ENCODE measurements at places on chromosomes 2 and 18. TPM values are rescaled to one million over a fixed set of nuclear protein-coding genes. Genes with fewer than 3 reads are reported as not detected.

DNA sequence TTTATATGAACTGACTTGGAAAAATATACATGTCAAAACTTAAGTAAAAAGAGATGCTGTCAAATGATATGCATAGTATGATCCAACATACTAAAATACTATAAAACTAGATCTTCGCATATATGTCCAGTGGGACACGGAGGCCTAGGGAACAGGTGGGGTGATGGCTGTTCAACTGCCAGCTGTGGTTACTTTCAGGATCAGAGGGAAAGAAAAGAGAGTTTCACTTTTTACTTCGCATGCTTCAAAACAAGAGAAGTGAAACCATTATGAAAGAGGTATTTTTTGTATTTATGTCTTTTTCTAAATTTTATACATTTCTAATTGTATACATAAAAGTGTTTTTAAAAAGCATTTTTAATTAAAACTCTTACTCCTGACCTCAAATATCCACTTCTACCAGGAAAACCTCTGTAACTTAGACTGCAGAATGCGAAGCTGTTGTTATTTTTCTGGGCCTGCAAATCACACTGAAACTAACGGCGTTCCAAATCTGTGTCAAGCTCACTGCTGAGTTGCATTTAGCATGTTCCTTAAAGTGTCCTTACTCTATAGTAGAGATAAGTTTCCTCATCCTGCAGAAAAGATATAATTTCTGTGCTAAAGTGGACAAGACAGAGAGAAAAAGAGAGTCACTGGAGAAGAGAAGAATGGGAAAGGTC is 97.8 kb upstream of the SLC35G4 start:
- DNase-seq, result no peak

Gene TFCP2L1
- 32.7 TPM for total RNA-seq

GRCh38 chr2:72154386-72154975 is 6.8 kb upstream of the CYP26B1 start:
- peak; percentile 90 for DNase-seq

- DNase-seq, result no peak
Measured at GRCh38 chr18:44876755-44877154, 196.1 kb downstream of the SETBP1 start.

GRCh38 chr18:58831606-58832005 is 33.1 kb upstream of the ZNF532 start:
- DNase-seq, result no peak

DNA sequence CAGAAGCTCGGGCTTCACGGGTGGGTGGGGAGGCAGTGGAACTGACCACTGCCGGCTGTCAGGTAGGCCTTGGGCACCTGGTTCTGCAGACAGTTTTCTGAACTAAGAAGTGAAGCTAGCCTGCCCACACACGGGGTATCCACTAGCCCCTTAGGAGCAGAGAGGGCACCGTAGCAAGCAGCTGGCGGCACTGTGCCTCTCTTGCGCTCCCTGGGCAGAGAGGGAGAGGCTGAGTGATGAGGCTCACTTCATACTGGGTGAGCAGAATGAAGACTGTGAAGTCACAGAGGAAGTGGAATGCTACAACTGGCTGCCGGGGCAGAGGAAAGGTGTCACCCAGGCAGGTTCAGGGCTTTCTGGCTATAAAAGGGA is 753 bp downstream of the ITPRIPL1 start:
- DNase-seq, result no peak

DNA sequence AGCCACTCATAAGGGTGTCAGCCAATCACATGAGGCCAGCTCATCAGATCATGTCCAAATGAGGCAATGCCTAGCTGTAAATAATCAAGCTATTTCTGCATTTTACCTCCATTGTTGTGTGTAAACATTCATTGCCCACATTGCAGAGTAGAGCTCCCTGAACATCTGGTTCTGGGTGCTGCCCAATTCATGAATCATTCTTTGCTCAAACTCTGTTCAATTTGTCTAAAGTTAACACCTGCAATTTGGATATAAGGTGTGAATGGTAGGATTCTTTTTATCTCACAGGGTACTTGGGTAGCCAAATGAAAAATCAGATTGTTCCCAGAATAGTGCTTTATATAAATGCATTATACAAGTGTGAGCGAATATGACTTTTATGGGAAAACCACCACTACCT is 345.5 kb upstream of the NT5C1B start:
- no peak for DNase-seq

Gene NRP2
- total RNA-seq, result 65.6 TPM

- DNase-seq, result no peak
Measured at GRCh38 chr2:215498431-215498830, 62.6 kb upstream of the FN1 start.

GRCh38 chr18:64403784-64404503 is 255.1 kb upstream of the LINC00305 start:
- DNase-seq, result no peak

DNA sequence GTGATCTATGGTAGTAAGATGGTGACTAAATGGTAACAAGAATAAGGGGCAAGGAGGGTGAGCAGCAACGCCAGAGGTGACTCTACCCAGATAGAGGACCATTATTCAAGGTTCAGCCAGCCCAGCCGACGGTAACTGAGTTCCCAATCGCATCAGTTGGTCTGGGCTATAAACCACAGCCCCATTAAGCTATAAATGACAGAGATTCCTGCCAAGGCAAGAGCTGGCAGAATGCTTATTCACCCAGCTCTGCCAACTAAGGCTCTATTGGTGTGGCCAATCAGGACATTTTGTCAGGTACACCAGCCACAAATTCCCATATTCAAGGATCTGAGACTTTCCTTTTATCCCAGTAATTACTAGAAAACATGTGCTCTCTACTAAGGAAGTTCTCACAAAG is 3.6 kb downstream of the CHN1 start:
- no peak for DNase-seq

Gene SERPINB11
- total RNA-seq, result 8.6 TPM

- no peak for DNase-seq
Measured at GRCh38 chr18:61606068-61606660, 272.9 kb downstream of the CDH20 start.

DNA sequence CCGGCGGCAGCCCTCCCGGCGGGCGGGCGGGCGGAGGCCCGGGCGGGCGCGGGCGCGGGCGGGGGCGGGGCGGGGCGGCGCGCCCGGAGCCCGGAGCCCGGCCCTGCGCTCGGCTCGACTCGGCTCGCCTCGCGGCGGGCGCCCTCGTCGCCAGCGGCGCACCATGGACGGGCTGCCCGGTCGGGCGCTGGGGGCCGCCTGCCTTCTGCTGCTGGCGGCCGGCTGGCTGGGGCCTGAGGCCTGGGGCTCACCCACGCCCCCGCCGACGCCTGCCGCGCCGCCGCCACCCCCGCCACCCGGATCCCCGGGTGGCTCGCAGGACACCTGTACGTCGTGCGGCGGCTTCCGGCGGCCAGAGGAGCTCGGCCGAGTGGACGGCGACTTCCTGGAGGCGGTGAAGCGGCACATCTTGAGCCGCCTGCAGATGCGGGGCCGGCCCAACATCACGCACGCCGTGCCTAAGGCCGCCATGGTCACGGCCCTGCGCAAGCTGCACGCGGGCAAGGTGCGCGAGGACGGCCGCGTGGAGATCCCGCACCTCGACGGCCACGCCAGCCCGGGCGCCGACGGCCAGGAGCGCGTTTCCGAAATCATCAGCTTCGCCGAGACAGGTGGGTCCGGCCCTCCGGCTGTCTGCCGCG is at the start of gene INHBB:
INHBB (plus strand) TSS at position 111 of the 641 bp plus-strand sequence; CDS start at position 164, 53 bp downstream.
- no peak for DNase-seq

Gene PAX8
- total RNA-seq, result 1.7 TPM

DNA sequence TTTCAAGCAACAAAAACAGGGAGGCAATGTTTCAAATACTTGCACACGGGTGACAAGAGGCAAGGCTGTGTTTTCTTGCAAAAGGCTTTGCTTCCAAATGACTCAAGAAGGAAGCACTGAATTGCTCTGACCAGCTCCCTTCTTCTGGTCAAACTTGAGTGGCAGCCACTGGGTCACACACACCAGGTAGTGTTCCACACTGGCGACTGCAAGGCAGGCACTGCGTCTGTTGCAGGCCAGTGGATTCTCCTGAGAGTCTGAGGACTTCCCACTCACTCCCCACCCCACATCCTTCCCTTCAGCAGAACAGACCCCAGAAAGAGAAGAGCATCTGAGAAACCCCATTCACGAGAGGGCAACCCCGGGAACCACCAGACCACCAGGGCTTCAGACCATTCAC is 19.8 kb downstream of the PARD6G start:
- no peak for DNase-seq

DNA sequence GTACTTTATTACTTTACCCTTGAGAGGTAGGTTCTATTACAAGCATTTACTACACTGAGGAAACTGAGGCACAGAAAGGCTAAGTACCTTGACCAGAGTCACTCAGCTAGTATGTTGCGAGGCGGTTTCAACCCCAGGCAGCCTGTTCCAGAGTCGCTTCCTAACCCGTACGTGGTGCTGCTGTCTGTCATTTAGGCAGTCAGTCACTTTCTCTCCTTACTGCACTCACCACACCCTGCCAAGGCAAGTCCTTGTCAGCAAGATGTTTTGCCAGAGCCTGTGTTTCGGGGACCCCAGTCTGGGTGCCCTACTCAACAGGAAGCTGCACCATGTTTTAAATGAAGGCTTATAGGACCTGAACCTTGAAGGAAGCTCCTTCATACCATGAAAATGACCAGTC is 174.9 kb downstream of the TPGS2 start:
- DNase-seq, result no peak

DNA sequence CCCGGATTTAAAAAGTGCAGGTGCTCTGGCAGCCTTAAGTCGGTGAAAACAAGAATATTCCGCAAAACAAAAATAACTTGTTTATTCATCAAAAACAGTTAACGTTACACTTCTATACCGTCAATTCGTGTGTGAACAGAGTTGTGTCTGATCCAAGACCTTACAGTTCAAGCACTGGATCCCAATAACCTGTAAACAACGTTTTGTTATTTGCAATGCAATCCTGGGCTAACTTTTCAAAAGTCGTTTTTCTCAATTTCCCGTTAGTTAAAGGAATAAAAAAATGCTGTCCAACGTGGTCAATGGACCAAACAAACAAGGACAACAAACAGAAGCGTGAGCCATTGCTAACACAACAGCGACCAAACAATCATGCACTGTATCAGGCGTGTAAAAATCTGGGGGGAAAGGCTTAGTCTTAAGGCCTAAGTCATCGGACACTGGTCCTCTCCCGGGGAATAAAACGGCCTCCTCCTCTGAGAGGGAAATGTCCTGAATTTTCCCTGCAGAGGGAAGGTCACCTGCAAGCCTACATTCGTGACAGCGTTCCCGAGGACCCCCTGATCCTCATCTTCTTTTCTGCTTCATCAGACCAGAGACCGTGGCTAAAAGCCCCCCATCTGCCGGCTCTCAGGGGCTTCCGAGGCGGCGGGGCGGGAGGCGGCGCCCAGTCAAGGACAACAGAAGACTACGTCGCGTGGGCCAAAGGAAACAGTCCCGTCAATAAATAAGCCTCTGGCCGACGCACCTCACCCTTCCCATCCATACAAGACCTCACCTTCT is 490 bp downstream of the NDUFS1 start:
- no peak for DNase-seq

Gene RGPD3
- 0.25 TPM for total RNA-seq

GRCh38 chr2:18325118-18325517 is 235.3 kb downstream of the RDH14 start:
- no peak for DNase-seq

Gene FKBP1B
- 14.2 TPM for total RNA-seq

GRCh38 chr2:122886479-122887145 is 1131.2 kb downstream of the TSN start:
- no peak for DNase-seq

GRCh38 chr2:113164215-113164929 is 9.4 kb upstream of the PSD4 start:
- peak; percentile 69 for DNase-seq

Gene C2orf92
- 11.0 TPM for total RNA-seq

GRCh38 chr2:218910741-218911140 is 30.1 kb downstream of the WNT10A start:
- no peak for DNase-seq

Gene UGT1A5
- total RNA-seq, result 1.2 TPM

Gene CSRNP3
- 2.7 TPM for total RNA-seq
